ENCODE measurements at places on chromosomes 7 and 10. TPM values are rescaled to one million over a fixed set of nuclear protein-coding genes. Genes with fewer than 3 reads are reported as not detected.

Gene RAB11FIP2
- total RNA-seq, result 7.4 TPM

Gene KNDC1
- 8.1 TPM for total RNA-seq

DNA sequence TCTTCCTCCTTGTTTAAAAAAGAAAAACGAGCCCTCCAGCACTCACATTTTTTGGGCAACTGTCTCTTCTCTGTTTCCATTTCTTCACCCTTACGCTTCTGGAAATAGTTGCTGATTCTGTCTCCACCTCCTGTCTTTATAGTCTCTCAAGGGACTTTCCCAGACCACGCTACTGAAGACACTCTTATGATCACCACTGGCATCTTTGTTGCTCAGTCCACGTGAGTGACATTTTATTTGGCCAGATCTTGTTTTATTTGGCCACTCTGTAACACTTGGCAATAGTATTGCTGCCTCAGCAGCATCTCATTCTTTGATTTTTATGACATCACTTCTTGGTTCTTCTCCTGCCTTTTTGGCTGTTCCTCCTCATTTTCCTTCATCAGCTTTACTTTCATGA lies 21.6 kb upstream of the NME8 start:
- no peaks in the 10 kb centered on the region for H3K36me3 ChIP-seq
- H3K4me1 ChIP-seq, result no peaks in the 10 kb centered on the region
- no peak for DNase-seq
- H3K27me3 ChIP-seq, result no peaks in the 10 kb centered on the region
- no peak overlapping the region for H3K27ac ChIP-seq

- H3K27ac ChIP-seq, result no peak overlapping the region
- H3K27me3 ChIP-seq, result no peaks in the 10 kb centered on the region
- no peak for DNase-seq
- H3K36me3 ChIP-seq, result peaks cover 49% of the 10 kb centered on the region
These were observed 30.7 kb downstream of the CUL2 start for GRCh38 chr10:35059481-35059880.

Gene EBLN1
- not detected for total RNA-seq

Gene FAM221A
- 4.0 TPM for total RNA-seq

Gene GIMAP7
- total RNA-seq, result 9.1 TPM

DNA sequence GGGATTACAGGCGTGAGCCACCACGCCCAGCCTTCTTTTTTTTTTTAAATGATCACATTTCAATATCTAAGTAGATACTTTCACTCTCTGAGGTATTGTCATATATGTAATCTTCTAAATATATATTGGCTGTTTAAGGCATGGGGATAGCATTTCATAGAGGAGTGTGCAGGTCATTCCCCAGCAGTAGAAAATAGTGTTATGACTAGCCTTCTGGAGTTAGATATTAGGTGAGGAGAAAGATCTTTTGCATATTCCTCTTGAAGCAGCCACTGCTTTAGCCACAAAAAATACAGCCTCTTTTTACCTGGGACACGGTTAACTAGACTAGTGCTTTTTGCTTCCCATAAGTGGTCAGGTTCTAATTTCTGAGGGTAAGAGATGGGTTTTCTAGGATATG lies 28.9 kb downstream of the ADD3 start:
- H3K27ac ChIP-seq, result no peak overlapping the region
- no peak overlapping the region for H3K4me3 ChIP-seq
- no peaks in the 10 kb centered on the region for H3K27me3 ChIP-seq

- no peak for DNase-seq
- no peaks in the 10 kb centered on the region for H3K27me3 ChIP-seq
These were observed 606.4 kb downstream of the SORCS1 start for GRCh38 chr10:106557951-106558733.

All from right lobe of liver (tissue), 6 donors.